NCI-H1105 treated with DMSO at 0.1 percent for 48 hours (cell line): ENCODE measurements at places on chromosomes 4 and X.
A peak's percentile ranks its signal among the peaks of the same experiment; 100 is the strongest.

DNA sequence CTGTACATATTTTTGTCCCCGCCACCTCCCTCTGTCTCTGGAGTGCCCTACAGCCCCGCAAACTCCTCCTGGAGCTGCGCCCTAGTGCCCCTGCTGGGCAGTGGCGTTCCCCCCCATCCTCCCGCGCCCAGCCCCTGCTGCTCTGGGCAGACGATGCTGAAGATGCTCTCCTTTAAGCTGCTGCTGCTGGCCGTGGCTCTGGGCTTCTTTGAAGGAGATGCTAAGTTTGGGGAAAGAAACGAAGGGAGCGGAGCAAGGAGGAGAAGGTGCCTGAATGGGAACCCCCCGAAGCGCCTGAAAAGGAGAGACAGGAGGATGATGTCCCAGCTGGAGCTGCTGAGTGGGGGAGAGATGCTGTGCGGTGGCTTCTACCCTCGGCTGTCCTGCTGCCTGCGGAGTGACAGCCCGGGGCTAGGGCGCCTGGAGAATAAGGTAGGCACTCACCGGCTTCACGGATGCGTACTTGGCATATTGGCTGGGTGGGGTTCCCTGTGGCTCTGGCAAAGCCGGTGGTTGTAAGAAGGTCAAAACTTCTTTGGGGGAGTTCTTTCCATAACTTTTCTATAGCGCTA is 653 bp downstream of the HHIP start:
- DNase-seq, result no peak

DNA sequence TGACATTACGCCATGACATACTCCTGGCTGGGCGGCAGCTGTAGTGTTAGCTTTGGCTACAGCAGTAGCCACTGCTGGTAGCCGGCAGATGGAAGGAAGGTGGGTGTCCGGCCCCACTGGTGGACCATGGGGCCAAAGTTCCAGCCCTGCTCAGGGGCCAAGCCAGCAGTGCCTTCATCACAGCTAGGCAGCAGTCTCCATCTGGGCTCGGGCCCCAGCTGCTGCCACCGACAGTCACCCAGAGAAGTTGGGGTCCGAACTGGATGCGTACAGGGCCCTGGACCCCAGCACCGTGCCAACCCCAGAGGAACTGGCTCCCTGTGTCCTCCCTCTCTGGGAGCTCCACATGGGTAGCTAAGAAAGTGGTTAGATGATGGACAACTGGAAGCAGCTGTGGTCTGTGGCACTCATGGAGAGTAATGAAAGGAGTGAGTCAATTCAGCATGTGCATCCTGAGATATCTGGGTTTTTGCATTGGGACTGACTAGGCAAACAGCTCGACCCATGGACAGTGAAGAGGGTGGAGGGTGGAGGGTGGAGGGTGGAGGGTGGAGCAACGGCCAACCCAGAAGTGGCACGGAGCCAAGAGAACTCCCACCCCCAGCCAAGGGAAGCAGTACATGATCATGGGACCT is 366.6 kb upstream of the GRIA3 start:
- no peak for DNase-seq

DNA sequence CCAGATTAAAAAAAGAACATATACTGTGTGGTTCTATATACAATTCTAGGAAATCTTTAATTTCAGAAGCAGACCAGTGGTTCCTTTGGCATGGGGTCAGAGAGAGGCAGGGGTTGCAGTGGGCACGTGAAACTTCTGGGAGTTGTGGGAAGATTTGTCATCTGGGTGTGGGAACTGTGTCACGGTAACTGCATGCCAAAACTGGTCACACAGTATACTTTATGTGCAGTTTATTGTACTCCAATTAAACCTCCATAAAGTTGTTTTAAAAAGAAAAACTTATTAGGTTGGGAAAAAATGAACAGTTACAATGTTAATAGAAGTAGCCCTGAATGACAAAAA is 26.7 kb upstream of the STS start:
- no peak for DNase-seq

DNA sequence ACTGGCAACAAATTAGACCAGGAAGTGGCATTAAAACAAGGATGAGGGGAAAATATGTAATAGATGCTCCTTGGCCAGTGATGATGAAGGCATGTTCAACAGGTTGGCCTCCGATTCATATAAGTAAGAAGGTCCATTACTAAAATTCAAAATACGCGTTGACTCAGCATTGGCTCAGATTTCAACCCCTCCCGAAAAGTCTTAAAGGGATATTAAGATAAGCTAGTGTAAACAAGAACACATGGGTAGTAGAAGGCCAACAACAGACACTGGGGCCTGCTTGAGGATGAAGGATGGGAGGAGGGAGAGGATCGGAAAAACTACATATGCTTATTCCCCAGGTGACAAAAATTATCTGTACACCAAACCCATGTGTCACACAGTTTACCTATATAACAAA is 19.1 kb upstream of the LAP3 start:
- DNase-seq, result no peak

DNA sequence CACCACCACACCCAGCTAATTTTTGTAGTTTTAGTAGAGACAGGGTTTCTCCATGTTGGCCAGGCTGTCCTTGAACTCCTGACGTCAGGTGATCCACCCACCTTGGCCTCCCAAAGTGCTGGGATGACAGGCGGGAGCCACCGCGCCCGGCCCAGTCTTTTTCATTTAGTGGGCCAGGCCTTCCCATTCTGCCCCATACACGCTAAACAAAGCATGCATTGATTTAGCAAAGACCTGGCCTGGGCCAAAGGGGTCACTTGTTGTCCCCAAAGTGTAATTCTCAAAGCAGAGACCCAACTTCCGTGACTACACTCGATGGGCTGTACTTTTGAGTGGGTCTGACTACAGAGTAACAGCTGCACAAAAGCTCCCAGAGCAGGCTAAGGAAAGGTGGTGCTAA is 29.2 kb downstream of the CNGA2 start:
- no peak for DNase-seq

DNA sequence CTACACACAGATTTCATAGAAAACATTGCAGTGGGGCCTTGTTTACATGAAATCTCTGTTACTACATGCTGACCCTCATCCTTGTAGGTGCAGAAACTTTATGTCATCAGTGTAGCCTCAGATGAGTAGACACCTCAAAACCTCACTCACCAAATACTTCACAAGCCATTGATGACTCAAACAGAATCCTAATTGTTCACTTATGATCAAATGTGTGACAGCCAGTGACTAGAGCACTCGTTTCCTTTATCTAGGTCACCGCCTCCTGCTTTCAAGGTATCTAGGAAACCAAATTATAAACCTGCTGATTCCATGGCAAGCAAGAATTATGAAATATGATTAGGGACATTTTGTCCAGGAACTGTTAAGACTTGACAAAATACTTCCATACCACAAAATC is 255.8 kb upstream of the GPRIN3 start:
- DNase-seq, result no peak

DNA sequence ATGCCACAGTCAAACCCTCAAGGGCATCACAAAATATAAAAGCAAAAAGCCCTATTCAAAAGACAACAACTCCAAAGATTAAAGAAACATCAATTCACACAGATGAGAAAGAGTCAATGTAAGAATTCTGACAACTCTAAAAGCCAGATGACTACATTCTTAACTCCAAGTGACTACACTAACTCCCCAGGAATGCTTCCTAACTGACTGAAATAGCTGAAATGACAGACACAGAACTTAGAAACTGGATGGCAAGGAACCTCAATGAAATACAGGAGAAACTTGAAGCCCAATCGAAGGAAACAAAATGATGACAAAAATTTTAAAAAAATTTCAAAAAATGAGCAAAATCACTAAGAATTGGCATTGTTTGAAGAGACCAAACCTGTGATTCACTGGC is 1047.6 kb upstream of the PCDH10 start:
- DNase-seq, result no peak

- DNase-seq, result peak; percentile 5
Measured at GRCh38 chrX:26783512-26784225, 567.7 kb downstream of the MAGEB5 start.

- DNase-seq, result no peak
Measured at GRCh38 chr4:17762726-17763125, 18.7 kb downstream of the FAM184B start.

DNA sequence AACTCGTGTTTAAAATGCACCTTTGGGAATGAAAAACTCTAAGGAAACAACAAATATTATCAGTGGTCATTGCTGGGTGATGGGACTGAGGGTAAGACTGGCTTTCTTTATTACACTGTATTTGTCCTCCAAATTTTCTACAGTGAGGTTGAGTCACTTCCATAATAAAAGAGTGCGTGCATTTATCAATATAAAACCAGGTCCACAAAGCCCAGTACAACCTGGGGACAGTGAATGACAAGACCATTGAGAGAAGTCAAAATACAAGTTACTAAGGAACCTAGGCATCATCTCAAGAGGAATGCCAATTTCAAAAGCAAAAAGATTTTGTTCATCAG is 76.4 kb downstream of the MAGED4 start:
- no peak for DNase-seq

- DNase-seq, result no peak
Measured at GRCh38 chr4:89026542-89026941, 30.4 kb downstream of the FAM13A start.

- no peak for DNase-seq
Measured at GRCh38 chr4:7924570-7924969, 15.1 kb downstream of the AFAP1 start.
